ENCODE measurements at places on chromosomes 12 and 14.

GRCh38 chr12:122028165-122028904 lies 6.7 kb downstream of the BCL7A start:
- no peak for DNase-seq

GRCh38 chr12:24049728-24050127 lies 100.3 kb upstream of the SOX5 start:
- DNase-seq: no peak

- DNase-seq: no peak
Observed at GRCh38 chr14:98904677-98905076, 367.3 kb downstream of the BCL11B start.

GRCh38 chr12:87866578-87867292 lies 162.5 kb downstream of the C12orf50 start:
- DNase-seq: peak; percentile 2

DNA sequence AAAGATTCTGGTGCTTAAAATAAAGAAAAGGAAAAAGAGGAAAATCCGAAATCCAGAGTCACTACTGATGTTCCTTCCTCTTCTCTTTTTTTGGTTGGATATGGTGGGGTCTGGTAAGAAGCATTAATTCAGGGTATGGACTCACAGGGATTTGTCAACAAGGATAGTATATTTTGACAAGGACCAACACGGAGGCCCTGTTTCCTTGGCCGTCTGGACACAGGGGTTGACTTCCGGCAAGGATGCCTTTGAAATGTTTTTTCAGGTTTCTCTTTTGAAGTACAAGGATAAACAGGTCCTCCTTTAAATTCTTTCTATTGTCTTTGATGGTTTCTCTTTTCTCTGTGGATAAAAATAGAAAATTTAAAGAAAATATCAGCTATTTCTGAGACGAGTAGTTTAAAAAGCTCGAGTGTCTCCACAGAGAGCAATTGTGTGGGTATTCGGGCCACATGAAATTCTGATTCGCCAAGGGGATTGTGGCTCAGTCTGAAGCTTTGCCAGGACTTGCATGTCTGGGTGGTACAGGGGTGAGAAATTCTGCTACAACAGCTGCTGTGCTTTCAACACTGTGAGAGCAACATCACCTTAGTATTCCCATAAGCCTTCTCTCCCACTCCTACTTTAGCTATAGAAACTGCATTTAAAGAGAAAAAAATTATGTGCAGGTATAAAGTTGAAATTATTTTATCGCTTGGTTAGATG lies 88.5 kb upstream of the CSRP2 start:
- no peak for DNase-seq

DNA sequence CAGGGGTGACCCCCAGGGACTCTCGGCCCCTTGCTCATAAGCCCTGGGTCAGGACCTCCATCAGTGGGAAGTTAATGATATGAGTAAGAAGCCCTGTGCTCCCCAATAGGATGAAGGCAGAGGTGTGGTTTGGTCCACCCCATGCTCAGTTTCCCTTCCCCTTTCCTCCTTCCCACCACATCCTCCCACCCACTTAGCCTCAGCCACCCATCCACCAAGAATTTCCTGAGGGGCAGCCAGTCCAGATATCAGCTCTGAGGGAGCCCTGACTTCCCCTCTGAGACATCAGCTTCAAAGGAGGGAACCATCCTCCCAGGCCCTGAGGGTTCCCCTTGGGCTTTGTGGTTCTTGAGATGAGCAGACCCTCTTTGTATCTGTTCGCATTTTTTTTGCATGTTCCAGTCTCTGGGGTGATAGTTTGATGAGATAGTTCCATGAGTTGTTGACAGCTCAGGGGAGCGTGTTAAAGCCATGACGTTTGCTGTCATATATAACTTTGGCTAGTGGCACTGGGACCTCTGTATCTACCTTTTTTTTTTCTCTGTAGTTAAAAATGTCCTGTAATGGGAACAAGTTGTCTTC lies 71.2 kb downstream of the LGMN start:
- peak; percentile 87 for DNase-seq

DNA sequence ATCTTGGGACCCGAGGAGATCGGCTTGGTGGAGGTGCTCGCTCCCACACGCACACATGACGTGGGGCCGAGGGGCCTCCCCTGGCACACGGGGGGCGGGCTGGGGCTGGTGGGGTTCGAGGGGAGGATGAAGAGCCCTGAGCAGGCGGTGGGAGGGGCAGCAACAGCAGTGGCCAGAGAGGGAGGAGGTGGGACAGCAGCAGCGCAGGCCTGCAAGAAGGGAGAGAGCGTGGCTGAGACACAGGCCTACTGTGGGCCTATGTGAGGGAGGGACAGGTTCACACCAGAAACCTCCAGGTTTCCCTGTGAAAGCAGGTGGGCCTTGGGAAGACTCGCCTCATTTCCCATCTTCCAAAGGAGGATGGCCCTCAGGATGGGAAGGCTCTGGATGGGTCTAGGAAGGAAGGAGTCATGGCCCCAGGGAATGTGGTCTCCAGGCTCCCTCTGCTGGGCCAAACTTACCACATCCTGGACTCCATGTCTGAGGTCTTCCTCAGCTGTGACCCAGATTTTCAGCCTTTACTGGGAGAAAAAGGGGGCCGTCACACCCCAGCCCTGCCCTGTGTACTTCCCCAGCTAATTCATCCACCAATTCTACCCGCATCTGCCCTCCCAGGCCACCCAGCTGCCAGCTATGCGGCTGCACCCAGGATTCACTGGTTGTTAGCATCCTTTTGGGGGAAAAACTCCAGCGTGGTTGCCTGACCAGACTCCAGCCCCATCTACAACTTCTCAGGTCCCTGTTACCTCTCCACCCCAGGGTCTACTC lies 2.8 kb downstream of the PIANP start:
- peak; percentile 71 for DNase-seq

GRCh38 chr14:53519137-53519536 lies 366.0 kb upstream of the DDHD1 start:
- no peak for DNase-seq

DNA sequence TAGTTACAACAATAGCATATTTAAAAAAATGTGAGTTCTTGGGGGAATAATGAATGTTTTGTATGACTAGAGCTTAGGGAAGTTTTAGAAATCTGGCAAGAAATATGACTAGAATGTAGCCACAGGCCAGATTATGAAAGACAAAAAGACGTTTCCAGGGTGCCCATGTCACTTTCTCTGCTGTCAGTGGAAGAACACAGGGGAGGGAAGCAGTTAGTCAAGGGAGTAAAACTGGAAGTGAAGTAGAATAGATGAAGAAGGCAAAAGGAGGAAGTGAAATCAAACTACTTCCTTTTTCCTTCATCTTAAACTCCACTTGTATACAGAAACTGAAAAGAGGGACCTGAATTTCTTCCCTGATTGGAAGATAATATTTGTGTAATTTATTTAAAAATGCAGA lies 81.2 kb upstream of the ATP2B1 start:
- DNase-seq: peak; percentile 25

DNA sequence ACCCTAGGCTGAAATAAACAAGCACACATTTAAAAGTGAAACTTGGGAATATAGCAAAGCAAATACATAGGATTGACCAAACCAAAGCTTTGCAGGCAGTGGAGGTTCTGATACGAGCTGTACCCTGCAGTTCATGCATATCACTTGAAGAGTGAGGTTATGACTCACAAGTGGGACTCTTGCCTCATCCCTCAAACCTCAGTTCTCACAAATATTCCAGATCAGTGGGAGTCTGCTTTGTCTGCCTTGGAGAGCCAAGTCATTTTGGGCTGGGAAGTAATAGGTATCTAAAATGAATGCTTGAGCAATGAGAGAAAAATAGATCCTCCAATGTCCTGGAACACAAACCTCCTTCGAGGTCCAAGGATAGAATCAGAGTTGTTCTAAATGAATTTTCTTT lies 116.4 kb downstream of the LRIG3 start:
- no peak for DNase-seq

GRCh38 chr12:65634626-65635331 lies 189.5 kb upstream of the HMGA2 start:
- DNase-seq: no peak

DNA sequence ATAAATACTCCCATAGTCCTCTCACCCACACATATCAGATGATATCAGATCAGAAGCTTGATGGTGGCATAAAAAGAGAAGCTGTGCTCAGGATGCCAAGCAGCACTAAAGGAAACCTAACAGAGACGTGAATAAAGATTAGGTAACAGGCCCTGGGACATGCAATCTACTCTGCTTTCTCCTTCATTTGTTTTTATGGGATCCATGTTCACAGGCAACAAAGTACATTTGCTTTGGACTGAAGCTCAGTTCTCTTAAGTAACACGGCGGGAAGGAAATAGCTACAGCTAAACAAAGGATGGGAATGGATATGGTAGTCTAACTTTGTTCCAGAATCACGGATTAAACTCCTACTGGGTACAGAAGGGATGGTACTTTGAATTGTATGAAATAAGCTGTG lies 119.5 kb downstream of the TTC7B start:
- no peak for DNase-seq

GRCh38 chr14:101464310-101464983 lies 96.8 kb upstream of the DIO3 start:
- no peak for DNase-seq

- no peak for DNase-seq
Observed at GRCh38 chr14:57389646-57390036, 745 bp upstream of the NAA30 start.

DNA sequence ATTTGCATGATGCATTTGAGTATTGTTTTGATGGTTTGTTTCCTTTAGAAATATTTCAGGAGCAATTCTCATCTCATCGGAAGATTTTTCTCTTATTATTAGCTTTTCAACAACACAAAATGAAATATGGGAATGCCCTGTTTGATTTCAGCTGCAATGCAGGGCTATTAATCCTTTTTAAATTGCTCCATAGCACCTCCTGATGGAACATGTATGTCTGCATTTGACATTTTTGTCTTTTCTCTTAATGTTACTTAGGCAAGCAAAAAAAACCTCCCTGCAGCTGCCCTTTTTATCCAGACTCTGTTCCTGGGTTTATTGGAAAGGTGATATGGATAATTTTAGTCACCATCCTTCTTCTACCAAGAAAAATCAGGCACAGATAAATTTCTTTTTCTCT lies 895.8 kb downstream of the RPS29 start:
- no peak for DNase-seq

Data from GM20000 (cell line).